Esophagus mucosa (tissue), 1 donor: ENCODE measurements at places on chromosomes 2 and 18.

- no peak for ATAC-seq
Observed at GRCh38 chr18:31574359-31574758, 17.3 kb upstream of the TTR start.

DNA sequence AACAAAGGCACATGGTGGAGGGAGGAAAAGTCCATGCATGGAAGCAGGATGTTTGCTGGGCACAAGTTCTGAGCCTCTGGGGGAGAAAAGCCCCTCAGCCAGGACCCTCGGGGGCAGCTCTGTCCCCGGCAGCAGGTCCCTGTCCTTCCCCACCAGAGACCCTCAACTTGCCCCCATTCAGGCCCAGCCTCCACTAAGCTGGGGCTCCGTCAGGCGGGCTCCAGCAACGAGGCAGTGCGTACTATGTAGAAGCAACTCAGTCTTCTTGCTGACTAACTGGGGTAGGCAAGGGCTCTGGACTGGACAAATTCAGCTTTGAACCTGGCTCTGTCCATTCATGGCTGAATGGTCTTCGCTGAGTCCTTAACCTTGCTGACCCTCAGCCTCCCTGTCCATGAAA lies 23.0 kb downstream of the CFAP65 start:
- no peak for ATAC-seq

DNA sequence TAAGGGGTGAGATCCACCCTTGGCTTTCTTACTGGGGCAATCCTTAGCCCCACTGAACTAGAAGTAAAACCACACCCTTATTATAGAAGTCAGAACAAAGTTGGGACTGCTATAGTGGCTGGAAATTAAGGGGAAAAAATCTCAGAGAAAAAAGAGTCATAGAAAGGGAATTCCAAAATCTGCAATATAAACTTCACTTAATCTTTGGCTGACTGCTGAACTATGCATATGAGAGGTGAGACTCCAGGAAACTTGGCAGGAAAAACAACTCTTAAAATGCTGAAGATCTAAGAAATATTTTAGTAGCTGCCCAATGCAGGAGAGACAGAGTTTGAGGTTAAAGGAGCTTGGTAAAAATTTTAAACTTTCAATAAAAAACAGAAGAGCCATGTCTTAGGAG lies 201.8 kb upstream of the FN1 start:
- no peak for ATAC-seq

DNA sequence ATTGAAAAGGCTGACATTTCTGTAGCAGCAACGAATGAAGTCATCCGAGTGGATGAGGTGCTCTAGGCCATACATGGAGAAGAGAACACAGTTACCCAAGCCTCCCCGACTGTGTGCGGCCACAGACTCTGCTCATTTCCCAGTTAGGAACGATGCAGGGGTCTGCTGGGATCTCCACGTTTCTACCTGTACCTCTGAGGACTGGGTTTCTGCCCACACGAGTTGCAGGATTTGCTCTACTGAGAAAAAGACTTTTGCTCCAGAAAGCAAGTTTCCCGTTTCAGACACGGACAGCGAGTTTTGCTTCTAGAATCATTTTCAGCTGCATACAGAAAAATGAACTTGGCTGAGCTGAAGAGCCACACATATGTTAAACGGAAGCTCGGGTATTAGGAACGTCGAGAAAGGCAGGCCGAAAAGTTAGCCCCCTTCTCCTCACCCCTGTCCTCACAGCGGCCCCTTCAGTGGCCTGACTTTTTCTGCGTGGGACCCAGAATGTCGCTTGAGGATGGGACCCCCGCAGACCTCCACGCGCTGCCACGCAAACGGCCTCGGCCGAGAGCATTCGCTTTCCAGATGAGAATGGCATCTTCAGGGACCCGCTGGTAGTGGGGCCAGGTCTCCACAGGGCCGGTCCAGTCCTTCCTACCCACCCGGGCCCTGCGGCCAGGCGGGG lies 582 bp upstream of the RAB31 start:
- no peak for ATAC-seq

DNA sequence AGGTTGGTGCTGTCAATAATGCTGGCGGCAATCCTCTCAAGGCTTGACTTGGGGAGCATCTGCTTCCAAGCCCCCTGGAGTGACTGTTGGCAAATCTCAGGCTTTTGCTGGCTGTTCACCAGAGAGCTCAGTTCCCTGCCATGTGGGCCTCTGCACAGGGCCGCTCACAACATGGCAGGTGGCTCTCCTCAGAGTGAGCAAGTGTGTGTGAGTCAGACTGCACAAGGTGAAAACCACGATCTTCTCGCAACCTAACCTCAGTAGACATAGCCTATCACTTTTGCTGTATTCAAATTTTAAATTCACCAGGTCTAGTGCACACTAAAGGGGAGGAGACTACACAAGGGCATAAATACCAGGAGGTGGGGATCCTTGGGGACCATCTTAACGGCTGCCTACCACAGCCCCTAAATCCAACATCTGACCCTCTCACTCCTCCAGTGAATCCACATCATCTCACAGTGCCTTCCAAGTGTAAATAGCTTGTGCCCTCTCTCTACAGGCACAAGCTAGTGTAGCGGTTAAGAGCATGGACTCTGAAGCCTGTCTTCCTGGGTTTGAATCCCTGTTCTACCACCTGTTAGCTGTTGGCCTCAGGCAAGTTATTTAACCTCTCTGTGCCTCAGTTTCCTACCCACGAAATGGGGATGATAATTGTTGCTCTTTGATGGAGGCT lies 187.7 kb upstream of the CXCR4 start:
- ATAC-seq = no peak

GRCh38 chr2:235255693-235256092 lies 238.2 kb upstream of the AGAP1 start:
- no peak for ATAC-seq
